ENCODE measurements at places on chromosomes 2 and 18. TPM values are rescaled to one million over a fixed set of nuclear protein-coding genes. Genes with fewer than 3 reads are reported as not detected.

The MTX2 gene
- 32.0 TPM for total RNA-seq

DNA sequence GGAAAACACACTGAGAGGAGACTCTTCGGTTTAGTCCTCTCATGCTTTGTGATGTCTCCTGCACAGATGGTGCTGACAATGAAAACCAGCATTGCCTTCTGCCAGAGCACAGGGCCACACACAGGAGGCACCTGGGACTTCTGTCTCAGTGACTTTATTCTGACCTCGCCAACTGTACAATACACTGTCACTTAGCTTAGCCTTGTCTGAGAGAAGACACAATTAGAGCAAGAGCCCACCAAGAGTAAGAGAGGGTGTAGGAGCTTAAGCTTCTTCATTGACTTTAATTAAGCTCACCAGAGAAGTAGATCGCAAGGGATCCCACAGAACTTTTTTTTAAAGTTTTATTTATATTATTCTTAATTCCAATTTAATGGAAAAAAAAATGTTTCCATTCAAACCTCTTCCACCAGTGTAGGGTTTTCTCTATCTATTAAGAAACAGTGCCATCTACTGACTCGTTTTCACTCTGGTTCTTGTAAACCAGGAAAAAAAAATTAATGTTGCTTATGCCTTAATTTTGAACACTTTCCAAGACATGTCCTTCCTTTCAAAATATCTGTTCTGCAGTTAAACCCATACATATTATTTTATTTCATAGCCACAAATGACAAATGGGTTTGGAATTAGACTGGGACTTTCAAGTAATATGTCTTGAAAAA, 42.4 kb upstream of the DDX18 start:
- no peaks in the 10 kb centered on the region for H3K4me1 ChIP-seq
- no peak overlapping the region for H3K4me3 ChIP-seq
- no peak overlapping the region for H3K27ac ChIP-seq
- H3K36me3 ChIP-seq: no peaks in the 10 kb centered on the region
- no peak for DNase-seq

DNA sequence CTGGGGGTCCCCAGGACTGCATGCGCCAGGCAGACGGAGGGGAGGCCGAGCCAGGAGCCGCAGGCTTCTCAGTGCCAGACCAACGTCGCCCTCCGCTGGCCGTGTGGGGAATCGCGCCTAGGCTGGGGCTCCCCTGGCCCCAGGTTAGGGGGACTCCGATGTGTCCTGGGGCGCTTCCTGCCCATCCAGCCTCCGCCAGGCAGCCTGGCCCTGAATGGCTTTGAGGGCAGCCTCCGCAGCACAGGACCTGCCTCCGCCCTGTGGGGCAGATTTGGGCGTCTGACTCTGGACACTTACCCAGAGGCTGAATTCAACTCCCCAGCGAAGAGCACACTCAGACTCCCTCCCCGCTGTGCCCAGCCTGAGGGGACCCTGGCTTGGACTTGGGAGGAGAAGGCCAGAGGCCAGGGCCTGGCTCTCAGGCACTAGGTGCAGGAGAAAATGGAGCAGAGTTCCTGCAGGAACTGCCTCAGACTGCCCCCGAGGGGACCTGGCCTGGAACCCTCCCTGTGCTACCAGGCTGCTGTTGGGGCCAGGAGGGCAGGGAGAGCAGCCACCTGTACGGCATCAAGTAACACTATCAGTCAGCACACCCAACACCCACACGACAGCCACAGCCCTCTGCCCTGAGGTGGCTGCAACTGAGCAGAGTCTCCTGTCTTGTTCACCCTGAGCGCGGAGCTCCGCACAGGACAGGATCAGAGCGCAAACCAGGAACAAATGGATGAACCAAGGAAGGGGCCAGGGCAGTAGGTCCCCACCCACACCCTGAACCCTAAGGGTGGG, 597 bp upstream of the TEKT4 start:
- no peak for DNase-seq
- no peaks in the 10 kb centered on the region for H3K4me1 ChIP-seq
- H3K27ac ChIP-seq: no peak overlapping the region

DNA sequence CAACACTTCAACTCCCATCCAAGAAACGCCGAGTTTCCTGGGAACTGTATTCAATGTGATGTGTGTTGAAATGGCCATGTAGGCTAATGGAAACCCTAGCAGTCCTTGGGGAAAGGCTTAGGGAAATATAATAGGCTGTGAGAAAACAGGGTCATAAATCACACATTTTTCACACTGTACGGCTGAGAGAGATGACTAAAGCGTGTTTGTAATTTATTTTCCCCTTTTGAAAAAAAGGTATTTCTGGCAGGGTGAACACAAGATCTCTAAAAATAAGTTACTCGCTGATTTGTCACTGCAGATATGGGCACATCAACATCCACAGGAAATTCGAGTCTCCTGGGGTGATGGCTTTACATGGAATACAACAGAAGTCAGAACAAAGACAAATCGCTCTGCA, 109.6 kb upstream of the ST6GAL2 start:
- no peak overlapping the region for H3K27ac ChIP-seq
- no peaks in the 10 kb centered on the region for H3K36me3 ChIP-seq
- no peak for DNase-seq
- H3K4me3 ChIP-seq: no peak overlapping the region
- H3K4me1 ChIP-seq: no peaks in the 10 kb centered on the region

DNA sequence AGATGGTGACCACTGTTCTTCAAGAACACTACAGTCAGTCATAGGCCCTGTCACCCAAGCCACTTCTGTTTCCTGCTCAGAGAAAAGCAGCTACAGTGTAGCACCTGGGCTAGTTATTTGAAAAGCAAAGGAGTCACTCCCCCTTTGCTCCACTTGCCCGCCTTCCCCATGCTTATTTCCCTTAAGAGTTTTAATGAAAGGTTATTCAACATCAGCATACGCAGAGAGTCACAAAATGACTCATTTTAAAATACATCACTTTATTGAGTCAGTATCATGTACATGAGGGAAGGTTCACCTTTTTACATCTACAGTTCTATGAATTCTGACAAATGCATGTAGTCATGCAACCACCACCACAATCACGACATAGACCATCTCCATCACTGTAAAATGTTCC, 71.3 kb downstream of the TNFRSF11A start:
- H3K4me1 ChIP-seq: no peaks in the 10 kb centered on the region
- no peaks in the 10 kb centered on the region for H3K36me3 ChIP-seq
- H3K27me3 ChIP-seq: no peaks in the 10 kb centered on the region
- no peak overlapping the region for H3K27ac ChIP-seq
- DNase-seq: no peak

Data from thyroid gland (tissue), 4 donors.